ENCODE measurements at places on chromosomes 6 and 20.

- no peak for DNase-seq
Observed at GRCh38 chr20:21230686-21231085, 72.4 kb upstream of the XRN2 start.

DNA sequence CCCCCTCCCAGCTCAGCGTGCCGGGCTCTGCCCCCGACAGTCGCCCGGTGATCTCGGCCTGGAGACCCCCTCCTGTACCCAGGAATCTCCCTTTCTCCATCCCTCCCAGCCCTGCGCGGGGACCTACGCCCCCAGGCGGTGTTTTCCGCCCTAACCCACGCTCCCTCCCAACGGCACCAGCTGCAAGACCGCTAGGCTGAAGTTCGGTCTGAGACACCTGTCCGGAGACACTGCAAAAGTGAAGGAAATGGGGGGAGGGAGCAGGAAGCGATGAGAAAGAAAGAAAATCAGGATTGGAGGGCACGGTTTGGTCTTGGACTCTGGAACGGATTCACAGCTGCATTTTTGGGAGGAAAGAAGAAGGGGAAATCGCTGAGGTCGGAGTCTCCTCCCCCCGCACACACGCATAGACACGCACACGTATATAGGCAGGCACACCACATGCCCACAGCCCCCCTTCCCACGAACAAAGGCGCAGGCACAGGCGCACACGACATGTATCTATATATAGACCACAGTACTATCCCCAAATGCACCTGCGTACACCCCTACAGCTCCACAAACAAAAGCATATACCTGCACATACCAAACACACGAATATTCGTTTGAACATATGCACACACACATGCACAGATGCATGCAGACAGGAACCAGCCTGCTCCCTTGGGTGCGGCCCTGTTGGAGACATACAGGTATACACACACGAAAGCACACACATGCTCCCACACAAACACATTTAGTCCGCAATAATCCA lies 1.0 kb downstream of the SLC32A1 start:
- DNase-seq: no peak

DNA sequence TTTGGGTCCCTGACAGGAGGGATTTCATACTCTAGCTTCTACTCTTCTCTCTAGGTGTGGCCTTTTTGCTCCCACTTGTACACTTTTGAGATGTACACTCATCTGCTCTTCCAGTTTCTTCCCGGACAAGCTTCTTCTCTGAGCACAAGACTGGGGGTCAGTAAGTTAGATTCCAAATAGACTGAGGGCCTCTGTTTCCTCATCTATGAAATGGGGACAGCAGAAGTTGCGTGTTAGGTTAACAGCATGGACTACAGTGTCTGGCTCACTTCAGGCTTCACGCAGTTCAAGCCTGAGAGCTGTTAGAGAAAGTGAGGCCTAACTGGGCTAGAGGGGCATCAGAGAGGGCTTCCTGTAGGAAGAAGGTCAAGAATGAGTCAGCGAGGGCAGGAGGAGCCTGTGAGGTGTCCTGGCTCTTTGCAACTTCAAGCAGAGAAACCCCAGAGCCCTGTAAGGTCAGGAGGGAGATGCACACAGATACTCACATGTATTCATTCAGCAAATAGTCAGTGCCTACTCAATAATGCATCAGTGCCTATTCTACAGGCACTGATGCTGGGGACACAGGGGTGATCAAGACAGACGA lies 20.6 kb downstream of the XKR7 start:
- DNase-seq: no peak

DNA sequence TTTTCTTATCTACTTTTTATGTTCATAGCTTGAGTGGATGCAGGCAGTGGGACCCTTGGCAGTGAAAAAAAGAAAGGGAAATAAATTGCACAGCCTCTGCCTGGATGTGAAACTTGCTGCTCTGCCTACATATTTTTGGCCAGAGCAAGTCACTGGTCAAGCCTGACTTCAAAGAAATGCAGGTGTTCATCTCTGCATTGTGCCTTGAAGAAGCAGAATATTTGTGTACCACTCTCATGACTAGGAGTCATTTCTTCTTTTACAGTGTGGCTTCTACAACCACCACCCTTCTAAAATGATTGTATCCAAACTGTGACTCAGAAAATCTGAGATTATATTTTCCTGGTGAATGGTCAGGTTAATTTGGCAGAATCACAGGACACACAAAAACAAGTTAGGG lies 2.5 kb upstream of the KATNA1 start:
- no peak for DNase-seq

DNA sequence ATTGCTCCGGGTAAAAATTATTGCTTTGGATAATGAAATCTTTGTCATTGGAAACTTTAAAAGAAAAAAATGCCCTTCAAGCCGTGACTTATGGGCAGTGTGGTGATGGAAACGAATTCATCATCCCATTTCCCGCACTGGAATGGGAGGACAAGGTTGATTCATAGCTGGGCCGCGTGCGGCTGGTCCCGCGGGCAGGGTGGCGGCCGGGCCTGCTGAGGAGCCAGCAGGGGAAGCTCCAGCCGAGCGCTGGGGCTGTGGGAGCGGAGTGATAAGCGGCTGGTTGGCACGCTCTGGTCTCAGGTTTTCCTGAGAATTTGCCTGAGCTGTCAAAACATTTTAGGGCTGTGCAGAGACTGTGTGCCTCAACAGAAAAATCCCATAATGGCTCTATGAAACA lies 351.7 kb downstream of the CDC5L start:
- no peak for DNase-seq

Measured in right lobe of liver (tissue), 6 donors.